Frontal cortex (tissue), 4 donors: ENCODE measurements at places on chromosomes 13 and 19.

DNA sequence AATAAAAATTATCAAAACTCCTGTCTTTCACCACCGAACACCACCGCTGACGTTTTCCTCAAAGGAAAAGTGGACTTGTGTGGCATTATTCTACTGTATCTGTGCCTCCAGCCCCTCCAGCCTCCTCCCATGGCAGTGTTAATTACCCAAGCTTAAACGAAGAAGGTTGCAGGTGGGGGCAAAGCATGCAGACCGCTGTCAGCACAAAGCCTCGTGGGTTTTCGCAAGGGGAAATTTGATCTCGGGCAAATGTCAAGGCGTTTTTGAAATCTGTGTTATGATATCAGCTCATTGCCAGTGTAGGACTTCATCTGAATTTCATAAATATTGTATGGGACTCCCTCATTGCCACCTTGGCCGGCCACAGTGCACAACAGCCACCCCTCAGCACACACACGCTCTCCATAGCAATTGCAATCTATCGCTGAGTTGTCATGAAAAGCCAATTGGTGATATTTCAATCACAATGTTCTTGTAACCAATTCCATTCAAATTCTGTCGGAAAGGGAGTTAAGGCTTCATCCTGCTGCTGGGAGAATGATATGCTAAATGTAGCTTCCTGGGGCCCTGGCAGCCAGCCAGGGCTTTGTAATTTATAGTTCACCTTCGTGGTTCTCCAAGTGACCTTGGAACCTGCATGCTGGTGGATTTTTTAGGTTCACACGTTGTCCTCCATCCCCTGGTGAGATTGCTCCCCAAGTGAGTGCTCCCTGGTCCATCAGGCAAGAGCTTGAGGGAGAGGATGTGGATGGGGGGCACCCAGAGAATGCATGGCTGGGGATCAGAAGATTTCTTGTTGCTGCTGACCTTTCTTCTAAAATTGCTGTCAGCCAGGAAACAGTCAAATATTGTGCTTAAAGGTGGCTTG is 16.6 kb downstream of the CHST8 start:
- DNase-seq = no peak

- DNase-seq = no peak
Measured at GRCh38 chr13:89565476-89566100, 1781.9 kb upstream of the MIR17HG start.

DNA sequence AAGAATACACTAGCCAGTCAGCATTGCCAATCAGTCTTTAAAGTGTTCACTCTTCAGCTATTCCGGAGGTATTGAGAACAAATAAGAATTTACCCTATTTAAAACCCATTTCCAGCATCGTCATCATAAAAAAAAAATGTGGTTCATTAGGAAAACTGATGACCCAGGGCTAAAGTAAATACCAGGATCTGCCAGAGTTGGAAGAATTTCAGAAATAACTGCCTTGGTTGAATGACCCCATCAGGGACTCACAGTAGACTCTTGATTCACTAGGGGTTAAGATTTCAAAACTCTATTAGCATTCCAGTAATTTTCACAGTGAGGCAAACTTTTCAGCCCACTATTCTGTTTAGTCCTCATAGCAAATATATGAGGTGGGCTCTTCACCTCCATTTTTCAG is 377.0 kb downstream of the ITGBL1 start:
- no peak for DNase-seq

DNA sequence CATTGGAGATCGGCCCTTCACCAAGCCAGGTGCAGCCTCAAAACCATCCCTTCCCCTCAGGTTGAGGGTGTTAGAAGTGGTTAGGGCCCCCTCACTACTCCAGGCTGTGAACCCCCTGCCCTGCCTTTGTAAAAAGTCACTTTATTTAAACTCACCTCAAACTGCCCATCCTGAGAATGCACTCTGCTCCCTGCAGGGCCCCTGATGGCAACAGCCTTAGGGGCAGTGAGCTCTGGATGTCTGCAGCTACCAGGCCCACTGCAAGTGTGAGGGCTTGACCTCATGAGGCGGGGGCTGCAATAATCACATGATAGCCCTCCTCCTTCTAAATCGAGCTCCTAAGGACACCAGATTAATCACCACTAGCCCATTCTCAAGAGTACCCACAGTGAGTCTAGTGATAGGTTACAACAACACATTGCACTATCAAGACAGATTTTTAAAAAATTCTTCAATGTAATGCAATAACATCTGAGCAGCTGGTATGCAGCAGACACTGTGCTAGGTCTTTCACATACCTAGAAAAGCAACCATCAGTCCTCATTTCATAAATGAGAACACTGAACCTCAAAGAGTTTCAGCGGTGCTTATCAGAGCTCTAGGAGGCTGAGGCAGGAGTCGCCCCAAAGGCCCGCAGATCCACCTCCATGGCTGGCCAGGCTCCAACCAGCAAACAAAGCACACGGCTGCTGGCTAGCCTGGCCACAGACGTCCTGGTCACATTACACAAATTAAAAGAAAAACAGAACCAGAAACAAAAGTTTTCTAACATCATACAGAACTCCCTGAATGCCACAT is 26.0 kb downstream of the SLC7A1 start:
- no peak for DNase-seq
